Osteocyte (in vitro differentiated cells): ENCODE measurements at places on chromosomes 2 and 18. TPM values are rescaled to one million over a fixed set of nuclear protein-coding genes. Genes with fewer than 3 reads are reported as not detected.
A peak's percentile ranks its signal among the peaks of the same experiment; 100 is the strongest.

DNA sequence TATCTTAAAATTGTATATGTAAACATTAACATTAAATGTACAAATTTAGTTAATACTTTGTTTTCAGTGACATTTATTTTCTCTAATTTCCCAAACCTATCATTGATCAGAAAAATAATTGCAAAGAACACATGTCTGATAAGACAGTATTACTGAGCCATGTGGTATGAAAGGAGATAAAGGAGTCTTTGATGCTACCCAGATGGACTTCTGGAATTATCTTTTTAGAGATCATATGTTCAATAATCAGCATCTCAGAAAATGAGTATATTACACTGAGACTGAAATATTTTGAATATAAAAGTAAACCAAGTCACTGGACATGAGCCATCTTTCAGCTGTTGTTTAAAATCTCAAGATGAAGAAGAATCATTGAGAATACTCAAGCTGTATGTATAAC lies 153.3 kb downstream of the PHLPP1 start:
- peaks cover 2% of the 10 kb centered on the region for H3K36me3 ChIP-seq
- H3K27ac ChIP-seq = no peak overlapping the region
- no peak for DNase-seq
- peaks cover 41% of the 10 kb centered on the region for H3K4me1 ChIP-seq
- H3K4me3 ChIP-seq = no peak overlapping the region
- H3K27me3 ChIP-seq = no peaks in the 10 kb centered on the region

LYPD6 gene
- total RNA-seq = 1.8 and 2.1 TPM in 2 replicates

KCNE4 gene
- 3.5 and 3.7 TPM in 2 replicates for total RNA-seq

KCNIP3 gene
- total RNA-seq = 0.57 and 1.4 TPM in 2 replicates

DNA sequence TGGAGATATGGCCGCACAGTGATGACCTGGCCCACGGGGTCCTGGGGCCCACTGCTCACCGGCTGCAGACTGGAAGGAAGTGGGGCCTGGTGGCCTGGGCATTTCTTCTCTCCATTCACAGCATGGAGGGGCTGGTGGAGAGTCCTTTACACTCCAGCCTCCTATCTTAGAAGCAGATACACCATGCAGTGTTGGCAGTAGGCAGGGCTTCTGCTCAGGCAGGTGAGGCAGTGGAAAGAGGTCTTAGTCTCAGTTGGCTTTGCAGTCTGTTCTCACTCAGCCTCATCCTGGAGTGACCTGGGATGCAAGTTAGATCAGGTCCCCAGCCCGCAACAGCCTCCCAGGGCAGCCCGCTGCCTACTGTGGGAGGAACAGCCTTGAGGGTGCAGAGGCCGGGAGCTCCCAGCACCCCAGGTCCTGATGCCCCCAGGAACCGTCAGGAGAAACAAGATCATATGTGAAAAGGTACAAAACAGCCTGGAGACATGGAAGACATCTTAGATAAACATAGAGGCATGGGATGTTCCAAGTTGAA lies 45.8 kb upstream of the OTOS start:
- no peak overlapping the region for H3K4me3 ChIP-seq
- no peak overlapping the region for H3K27ac ChIP-seq
- DNase-seq = no peak
- H3K36me3 ChIP-seq = no peaks in the 10 kb centered on the region

UCN gene
- total RNA-seq = 2.6 and 4.1 TPM in 2 replicates

HOXD13 gene
- total RNA-seq = not detected in 2 replicates

DNA sequence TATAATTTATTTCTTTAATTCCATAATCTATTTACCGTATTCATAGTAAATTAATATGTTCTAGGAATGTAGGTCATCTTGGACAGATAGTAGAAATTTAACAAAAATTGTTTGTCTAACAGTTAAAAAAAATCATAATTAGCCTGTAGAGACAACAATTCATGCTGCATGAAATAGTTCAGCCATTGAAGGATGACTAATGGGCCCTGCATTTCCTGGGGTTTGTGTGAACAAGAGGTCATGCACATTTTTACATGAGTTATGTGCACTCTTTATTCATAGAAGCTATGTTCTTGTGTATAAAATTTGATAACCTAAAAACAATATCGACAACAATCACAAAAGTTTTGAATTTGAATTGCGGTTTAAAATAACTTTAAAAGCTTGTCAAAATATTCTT lies 1663.6 kb downstream of the SUCLG1 start:
- peak overlapping the region; percentile 56 for H3K27ac ChIP-seq
- no peak overlapping the region for H3K4me3 ChIP-seq
- no peaks in the 10 kb centered on the region for H3K27me3 ChIP-seq
- H3K4me1 ChIP-seq = peaks cover 27% of the 10 kb centered on the region
- no peaks in the 10 kb centered on the region for H3K36me3 ChIP-seq

GRCh38 chr2:120579916-120580685 lies 155.6 kb upstream of the GLI2 start:
- no peaks in the 10 kb centered on the region for H3K4me1 ChIP-seq
- no peaks in the 10 kb centered on the region for H3K36me3 ChIP-seq
- H3K4me3 ChIP-seq = no peak overlapping the region

SF3B6 gene
- total RNA-seq = 89.5 and 91.4 TPM in 2 replicates

DNA sequence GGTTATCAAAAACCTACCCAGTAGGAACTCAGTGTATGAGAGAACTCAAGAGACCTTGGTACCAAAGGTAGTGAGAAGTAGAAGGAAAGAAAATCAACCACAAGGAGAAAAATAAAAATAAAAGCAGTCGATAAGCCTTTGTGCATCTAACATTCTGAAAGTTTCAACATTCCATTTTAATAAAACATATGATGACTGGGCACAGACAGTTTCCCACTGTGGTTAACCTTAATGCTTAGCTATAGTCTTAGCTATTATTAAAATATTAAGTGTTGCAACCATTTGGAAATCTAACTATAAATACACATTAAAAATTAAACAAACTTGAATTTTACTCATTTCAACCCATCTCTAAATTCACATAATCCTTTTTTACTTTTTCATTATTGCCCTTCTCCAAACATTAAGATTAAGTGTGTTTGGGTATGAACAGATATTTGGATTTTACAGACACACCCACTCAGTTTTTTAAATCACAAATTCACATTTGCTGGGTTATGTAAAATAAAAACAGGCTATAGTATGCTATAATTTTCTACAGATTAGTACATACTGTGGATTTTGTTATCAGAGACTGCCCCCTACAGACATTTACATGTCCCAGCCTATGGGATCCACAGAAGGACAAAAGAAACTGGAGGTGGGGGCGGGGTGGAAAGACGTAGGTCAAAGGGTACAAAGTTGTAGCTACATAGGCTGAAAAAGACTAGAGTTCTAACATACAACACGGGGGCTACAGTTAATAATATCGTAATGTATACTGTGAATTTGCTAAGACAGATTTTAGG lies 32.8 kb downstream of the SRBD1 start:
- peak overlapping the region; percentile 68 for H3K27ac ChIP-seq
- H3K27me3 ChIP-seq = no peaks in the 10 kb centered on the region
- H3K36me3 ChIP-seq = peaks cover 11% of the 10 kb centered on the region
- DNase-seq = no peak

DNA sequence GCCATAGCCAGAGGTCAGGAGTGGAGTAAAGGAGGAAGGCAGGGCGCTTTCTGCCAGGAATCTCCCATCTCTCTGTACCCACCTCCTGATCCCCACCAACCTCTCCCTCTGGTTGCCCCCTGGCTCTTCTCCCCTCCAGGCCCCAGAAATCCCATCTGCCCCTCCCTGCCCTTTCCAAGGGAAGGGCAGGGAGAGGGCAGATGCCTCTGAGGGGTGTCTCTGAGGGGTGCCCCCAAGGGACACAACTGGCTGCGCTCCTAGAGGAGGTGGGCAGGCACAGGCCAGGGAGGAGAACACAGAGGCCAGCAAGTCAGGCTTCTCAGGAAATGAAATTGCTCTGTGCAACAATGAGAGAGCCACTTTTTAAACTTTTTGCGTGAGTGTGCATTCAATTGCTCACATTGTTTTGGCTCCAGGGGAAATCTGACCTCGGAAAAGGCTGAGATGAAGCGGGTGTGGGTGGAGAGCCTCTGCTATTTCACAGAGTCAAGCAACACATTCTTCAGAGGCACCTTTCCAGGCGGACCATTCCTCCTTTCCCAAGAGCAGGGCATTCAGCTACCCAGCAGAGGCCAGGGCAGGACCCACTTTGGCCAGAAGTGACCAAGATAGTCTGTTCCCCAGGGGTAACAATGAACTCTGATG lies 125.5 kb downstream of the SMAD7 start:
- peak overlapping the region; percentile 100 for H3K27ac ChIP-seq
- H3K27me3 ChIP-seq = no peaks in the 10 kb centered on the region
- H3K36me3 ChIP-seq = peaks cover 44% of the 10 kb centered on the region
- peak; percentile 74 for DNase-seq

RASGRP3 gene
- 2.1 and 3.3 TPM in 2 replicates for total RNA-seq

DNA sequence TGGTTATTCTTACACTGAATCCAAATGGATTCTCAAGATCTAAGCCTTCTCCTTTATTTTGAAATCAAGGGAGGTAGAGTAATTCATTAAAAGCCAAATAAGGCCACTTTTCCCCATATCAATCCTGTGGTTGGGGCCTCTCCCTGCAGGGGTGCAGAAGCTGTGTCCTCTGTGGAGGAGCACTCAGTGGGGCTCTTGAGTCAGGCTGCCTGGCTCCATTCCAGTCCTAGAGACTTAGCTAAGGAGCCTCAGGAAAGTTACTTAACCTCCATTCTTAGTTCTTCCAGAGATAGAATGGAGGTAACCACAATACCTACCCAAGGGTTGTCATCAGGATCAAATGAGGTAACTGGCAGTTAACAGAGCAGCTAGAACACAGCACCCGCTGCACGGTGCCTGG lies 564.3 kb downstream of the CMPK2 start:
- H3K36me3 ChIP-seq = no peaks in the 10 kb centered on the region
- no peak overlapping the region for H3K4me3 ChIP-seq
- H3K27ac ChIP-seq = no peak overlapping the region
- H3K27me3 ChIP-seq = peaks cover 3% of the 10 kb centered on the region
- no peaks in the 10 kb centered on the region for H3K4me1 ChIP-seq

- H3K4me3 ChIP-seq = no peak overlapping the region
- H3K4me1 ChIP-seq = peaks cover 2% of the 10 kb centered on the region
- no peak overlapping the region for H3K27ac ChIP-seq
- no peak for DNase-seq
- H3K27me3 ChIP-seq = no peaks in the 10 kb centered on the region
- peaks cover 15% of the 10 kb centered on the region for H3K36me3 ChIP-seq
Observed at GRCh38 chr2:30165617-30166016, 18.8 kb downstream of the YPEL5 start.

GRCh38 chr2:219552382-219553167 lies 8.7 kb downstream of the TMEM198 start:
- peak overlapping the region; percentile 76 for H3K4me3 ChIP-seq
- peaks cover 15% of the 10 kb centered on the region for H3K4me1 ChIP-seq
- peak; percentile 95 for DNase-seq
- H3K27ac ChIP-seq = no peak overlapping the region

DNA sequence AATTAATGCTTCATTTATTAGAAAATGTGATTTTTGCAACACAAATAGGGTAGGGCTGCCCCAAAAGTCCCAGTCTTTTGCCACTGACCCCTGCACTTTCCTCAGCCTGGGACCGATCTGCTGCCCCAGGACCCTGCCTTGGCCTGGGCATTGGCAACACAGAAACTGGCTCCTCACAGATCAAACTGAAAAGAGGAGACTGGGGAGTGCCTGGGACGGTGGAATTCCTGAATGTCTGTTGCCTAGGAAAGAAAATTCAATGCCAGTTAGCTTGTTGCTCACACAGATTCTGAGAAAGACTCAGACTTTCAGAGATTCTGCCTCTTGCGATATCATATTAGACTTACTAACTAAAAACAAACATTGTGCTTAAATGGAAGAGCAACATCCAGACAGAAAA lies 211.2 kb downstream of the VAPA start:
- no peaks in the 10 kb centered on the region for H3K36me3 ChIP-seq
- no peak overlapping the region for H3K27ac ChIP-seq
- peaks cover 27% of the 10 kb centered on the region for H3K4me1 ChIP-seq
- no peak for DNase-seq
- H3K4me3 ChIP-seq = no peak overlapping the region

SP140 gene
- total RNA-seq = 0.65 and 1.0 TPM in 2 replicates

DNA sequence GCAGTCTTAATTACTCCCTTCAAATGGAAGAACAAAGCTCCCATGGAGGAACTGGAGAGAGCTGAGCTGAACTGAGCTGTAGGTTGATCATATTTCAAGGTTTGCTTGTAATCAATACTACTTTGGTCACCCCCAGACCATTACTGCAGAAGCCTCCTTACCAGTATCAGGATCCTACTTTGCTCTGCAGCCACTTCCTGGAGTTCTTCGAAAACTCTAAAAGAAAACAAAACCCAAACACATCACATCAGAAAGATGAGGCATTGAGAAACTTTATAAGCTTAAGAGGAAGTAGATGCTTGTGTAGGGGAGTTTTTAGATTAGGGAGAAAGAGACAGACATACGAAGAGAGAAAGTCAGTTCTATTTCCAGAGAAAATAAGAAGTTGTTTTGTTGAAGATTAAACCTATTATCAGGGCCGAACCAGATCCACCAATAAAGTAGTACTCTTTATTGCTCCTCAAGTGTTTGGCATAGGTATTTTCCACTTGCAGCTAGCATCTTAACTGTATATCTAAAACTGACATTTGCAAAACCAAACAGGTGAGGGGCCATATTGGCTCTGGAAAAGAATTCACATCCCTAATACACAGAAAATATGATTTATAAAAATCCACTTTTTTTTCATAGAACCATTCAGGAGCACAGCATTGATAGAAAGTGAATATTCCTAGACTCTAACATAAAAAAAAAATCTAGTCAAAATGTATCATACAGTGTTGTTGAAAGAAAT lies 166.9 kb upstream of the KLF7 start:
- no peaks in the 10 kb centered on the region for H3K27me3 ChIP-seq
- H3K4me1 ChIP-seq = peaks cover 43% of the 10 kb centered on the region
- H3K36me3 ChIP-seq = no peaks in the 10 kb centered on the region
- peak overlapping the region; percentile 68 for H3K27ac ChIP-seq

ANKAR gene
- total RNA-seq = 5.7 and 6.0 TPM in 2 replicates

DNA sequence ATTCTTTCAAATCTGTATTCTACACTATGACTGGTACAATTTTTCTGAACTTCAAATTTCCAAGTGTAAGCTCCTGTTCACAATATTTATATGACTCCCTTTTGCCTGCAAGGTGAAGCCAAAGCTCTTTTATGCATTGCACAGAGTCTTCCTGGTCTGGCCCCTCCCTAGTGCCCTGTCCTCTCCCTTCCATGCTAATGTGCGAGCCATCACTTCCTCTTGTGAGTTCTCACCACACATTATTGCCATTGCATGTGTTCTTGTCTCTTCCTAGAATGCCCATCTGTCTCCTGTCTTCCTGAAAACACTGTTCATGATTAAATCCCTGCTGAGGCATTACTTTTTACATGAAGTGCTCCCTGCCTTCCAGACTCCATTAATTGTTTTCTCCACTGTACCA lies 169.9 kb downstream of the MC4R start:
- no peak overlapping the region for H3K27ac ChIP-seq
- peaks cover 49% of the 10 kb centered on the region for H3K27me3 ChIP-seq
- H3K4me1 ChIP-seq = no peaks in the 10 kb centered on the region
- no peaks in the 10 kb centered on the region for H3K36me3 ChIP-seq

GRCh38 chr2:15935675-15936074 lies 4.7 kb upstream of the MYCN start:
- H3K27me3 ChIP-seq = peaks cover 47% of the 10 kb centered on the region
- H3K36me3 ChIP-seq = no peaks in the 10 kb centered on the region

GRCh38 chr2:239724194-239724849 lies 300.8 kb downstream of the NDUFA10 start:
- no peak overlapping the region for H3K4me3 ChIP-seq
- H3K27me3 ChIP-seq = no peaks in the 10 kb centered on the region
- H3K36me3 ChIP-seq = no peaks in the 10 kb centered on the region
